Stimulated activated CD4-positive, alpha-beta T cell treated with anti-CD3 and anti-CD28 coated beads, Interleukin-1b, Interleukin-23, amount 100 ng/mL, for 24 hours (primary cell): ENCODE measurements at places on chromosomes 5 and 9.

- DNase-seq = no peak
These were observed 22.8 kb downstream of the IGIP start for GRCh38 chr5:140148508-140148907.

GRCh38 chr9:76756268-76756640 lies 8.0 kb upstream of the PCA3 start:
- DNase-seq = no peak

GRCh38 chr5:57396701-57397100 lies 85.9 kb downstream of the ACTBL2 start:
- no peak for DNase-seq

DNA sequence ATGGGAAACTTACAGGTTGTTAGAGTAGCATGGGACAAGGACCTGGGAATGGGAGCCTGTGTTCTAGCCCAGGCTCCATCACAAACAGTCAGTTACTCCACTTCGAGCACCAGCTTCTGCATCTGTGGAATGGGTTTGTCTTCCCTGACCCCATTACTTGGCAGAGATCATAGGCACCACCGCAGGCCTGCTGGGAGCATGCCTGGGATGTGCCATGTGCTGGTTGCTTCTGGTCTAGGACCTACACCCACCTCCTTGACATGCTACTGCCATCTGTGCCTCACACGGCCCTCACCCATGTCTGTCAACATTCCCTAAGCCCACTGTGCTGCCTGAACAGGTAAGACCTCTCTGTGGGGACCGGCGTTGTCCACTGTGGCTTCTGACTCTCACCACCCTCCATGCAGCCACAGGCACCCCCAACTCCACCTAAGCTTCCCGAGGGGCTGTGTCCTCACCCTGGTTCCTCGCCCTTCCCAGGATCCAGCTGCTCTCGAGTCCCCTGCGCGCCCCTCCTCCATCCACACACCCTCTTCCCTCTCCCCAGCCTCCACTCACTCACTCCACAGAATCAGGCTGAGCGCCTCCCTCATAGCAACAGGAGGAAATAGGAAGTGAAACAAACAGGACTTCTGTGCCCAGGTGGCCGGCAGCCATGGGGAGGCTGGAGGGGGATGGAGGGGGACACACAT lies 85.9 kb upstream of the FAM120A start:
- DNase-seq = no peak

DNA sequence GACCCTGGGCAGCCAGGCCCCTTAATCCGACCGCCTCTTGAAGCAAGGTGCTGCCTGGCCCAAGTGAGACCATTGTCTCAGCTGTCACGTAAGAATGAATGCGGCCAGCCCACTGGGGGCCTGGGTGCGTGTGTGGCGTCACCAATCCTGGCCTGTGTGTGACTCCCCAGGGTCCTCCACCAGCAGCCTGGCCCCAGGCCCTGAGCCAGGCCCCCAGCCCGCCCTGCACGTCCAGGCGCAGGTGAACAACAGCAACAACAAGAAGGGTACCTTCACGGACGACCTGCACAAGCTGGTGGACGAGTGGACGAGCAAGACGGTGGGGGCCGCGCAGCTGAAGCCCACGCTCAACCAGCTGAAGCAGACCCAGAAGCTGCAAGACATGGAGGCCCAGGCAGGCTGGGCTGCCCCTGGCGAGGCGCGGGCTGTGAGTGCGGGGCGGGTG lies 124.2 kb downstream of the WNK2 start:
- DNase-seq = no peak

DNA sequence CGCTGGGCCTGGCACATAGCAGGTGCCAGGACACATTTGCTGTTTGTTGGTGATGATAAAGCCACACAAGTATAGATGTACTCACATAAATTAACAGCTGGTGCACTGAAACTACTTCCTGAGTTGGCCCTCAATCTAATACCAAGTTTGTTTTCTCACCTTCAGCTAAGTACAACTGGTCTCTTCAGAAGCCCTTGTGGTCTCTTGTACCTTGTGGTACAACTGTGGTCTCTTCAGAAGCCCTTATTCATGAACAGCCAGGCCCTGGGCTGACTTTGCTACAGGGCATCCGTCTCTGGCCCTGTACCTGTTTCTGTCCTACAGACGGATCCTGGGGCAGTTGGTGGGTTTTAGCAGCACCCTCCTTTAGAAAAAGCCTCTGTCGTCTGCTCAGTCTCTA lies 81.5 kb downstream of the DAB2IP start:
- DNase-seq = no peak

- DNase-seq = no peak
These were observed 160.2 kb downstream of the MACROH2A1 start for GRCh38 chr5:135238622-135239452.

GRCh38 chr5:33300209-33300742 lies 140.5 kb upstream of the TARS1 start:
- no peak for DNase-seq

DNA sequence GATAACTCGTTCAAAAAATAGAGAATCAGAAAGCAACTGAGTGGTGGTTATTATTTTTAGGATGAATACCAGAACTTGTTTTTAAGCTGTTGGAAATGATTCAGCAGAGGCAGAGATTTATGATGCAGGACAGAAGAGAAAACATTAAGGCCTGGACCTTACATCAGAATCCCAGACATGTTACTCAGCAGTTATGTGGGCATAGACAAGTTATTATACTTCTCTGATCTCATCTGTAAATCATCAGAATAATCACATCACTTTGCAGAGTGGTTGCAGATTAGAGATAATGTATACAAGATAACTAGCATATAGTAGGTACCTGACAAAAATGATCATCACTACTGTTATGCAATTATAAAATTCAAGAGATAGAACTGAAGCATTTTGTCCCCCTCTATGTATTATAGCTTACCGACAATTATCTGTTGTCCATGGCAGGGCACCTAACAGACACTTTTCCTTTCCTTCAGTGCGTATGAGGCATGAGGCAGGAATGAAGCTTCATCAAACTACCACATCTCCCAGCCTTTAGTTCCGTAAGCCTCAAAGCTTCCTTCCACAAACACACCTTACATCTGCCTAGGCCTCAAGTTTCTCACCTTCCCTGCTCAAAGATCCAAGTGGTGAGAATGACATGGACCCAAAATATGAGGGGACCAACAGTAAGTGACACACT lies 165.9 kb downstream of the DENND1A start:
- no peak for DNase-seq

GRCh38 chr5:75620184-75620959 lies 9.1 kb downstream of the ANKDD1B start:
- no peak for DNase-seq

DNA sequence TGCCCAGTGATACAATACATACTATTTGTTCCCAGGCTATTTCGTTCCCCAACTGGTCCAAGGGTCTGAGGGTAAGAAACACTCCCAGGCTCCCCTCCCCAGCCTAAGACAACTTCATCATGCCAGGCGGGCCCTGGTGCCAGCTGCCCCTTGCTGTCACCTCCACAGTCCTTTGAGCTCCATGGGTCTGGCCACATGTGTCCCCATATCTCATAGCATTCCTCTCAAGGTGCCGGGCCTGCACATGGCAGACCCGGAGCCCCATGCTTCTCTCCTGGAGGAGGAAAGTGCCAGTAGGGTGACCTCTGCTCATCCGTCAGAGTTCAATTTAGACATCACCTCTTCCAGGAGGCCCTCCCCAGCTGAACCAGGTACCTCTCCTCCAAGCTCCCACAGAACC lies 120.5 kb downstream of the C5orf15 start:
- DNase-seq = no peak

DNA sequence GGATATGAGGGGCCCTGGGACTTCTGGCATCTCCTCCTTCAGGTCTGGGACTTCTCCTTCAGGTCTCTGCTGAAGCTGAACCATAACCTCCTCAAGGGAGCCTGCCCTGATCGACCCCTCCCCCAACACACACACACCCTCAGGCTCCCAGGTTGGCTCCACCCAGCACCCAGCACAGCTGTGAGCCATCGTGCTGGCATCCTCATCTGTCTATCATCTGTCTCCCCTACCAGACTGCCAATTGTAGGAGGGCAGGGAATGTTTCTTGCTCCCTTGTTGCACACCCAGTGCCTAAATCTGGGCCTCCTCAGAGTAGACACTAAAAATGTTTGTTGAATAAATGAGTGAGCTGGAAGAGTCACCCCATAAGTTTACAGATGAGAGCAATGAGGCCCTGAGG lies 71.4 kb downstream of the LRSAM1 start:
- no peak for DNase-seq

DNA sequence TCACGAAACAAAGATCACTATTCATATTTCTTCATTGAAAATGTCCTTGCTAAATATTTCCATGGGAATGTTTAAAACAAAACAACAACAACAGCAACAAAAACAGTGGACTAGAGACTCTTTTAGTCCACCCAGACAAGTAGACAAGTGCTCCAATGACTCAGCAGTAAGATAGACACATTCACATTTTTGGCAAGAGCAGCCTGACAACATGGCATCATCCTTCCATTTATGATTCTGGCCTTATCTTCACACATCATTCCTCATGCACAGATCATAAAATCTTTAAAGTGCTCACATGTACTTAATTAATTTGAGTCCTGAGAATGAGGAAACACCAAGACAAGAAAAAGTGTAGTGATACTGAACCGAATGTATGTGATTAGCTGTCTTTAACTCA lies 132.6 kb upstream of the PDE4D start:
- DNase-seq = no peak

DNA sequence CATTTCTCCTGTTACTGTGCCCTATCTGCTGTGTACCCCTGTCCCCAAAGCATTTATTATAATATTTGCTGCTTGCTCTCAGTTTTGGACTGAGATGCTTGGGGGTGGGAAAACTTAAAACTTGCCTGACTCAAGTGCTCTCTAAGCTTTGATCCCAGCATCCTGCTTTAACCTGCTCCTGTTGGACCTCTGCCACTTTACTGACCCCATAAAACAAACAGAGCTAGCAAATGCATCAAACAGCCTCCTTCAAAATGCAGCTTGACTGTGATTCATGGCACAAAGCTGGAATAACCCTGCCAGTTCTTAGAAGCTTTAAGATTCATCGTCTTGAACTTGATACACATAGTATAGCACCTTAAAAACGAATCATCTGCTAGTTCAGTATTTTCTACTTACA lies 212.5 kb downstream of the DEPDC1B start:
- no peak for DNase-seq

GRCh38 chr5:40570408-40571129 lies 109.1 kb upstream of the PTGER4 start:
- DNase-seq = no peak

GRCh38 chr9:12391839-12392509 lies 301.2 kb upstream of the TYRP1 start:
- DNase-seq = no peak

GRCh38 chr9:108039493-108039892 lies 549.9 kb upstream of the KLF4 start:
- no peak for DNase-seq

GRCh38 chr5:14240359-14240758 lies 97.2 kb downstream of the TRIO start:
- DNase-seq = no peak

DNA sequence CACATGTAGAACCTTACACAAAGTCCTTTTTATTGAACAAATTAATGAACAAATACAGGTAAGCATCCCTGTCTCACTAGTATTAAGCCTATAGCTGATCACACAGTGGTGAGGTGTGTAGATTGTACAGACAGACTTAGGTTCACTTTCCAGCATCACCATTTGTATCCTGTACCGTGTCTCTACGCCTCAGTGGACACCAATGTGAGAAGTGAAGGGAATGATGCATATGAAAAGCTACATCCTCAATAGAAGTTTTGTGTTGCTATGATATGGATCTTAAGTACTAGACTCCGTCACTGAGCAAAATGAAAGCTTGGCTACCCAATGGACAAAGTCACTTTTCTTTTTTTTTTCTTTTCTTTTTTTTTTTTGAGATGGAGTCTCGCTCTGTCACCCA lies 46.6 kb downstream of the UGCG start:
- DNase-seq = no peak

DNA sequence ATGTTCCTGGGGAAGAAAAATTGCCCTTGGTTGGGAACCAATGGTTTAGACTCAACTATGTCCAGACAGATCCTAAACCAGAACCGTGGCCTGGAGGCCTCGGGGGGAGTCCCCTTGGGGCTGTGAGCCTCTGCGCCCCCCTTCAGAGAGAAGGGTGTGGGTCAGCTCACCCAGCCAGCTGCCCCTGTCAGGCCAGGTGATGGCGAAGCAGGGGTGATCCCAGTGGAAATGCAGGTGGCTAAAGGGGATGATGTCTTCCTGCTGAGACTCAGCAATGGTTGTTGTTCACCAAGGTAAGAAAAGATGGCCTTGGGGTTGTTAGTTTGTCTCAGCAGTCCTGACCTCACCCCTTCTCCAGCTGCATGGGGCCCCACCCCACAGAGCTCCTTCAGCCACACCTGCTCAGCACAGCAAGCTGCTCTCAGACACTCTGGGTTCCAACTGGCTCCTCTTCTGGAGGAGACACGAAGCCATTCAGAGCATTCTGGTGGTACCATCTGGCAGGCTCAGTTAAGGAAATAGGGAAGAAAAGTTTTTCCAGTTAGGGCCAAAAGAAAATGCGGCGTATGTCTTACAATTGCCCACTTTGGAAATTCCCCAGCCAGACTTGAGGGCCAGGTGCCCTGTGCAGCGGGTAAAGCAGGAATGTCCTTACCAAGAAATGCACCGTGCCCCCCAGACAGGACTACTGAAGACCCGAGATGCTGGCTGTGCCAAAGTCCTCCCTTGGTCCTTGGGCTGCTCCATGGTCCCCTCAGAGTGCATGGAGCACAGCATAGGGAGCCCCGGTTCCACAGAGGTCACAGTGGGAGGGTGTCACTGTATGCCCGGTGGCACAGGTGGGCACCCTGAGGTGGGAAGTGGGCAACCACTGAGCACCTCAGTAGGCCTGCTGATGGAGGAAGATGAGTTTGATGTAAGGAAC lies 90.2 kb downstream of the NSUN2 start:
- no peak for DNase-seq
